ENCODE measurements at places on chromosomes 2 and 18.

GRCh38 chr2:164796999-164797398, 44.6 kb downstream of the COBLL1 start:
- DNase-seq = no peak

DNA sequence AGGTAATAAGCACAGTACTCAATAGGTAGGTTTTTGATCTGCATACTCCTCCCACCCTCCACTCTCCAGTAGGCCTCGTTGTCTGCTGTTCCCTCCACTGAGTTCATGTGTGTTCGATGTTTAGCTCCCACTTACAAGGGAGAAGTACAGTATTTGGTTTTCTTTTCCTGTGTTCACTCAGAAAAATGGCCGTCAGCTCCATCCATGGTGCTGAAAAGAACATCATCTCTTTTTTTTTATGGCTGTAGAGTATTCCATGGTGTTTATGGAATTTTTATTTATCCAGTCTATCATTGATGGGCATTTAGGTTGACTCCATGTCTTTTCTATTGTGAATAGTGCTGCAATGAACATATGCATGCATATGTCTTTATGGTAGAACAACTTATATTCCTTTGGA, 849.7 kb upstream of the NRXN1 start:
- DNase-seq = no peak

GRCh38 chr2:240786871-240787311, 33.1 kb downstream of the KIF1A start:
- no peak for DNase-seq

GRCh38 chr2:220674033-220674432, 898.1 kb downstream of the EPHA4 start:
- no peak for DNase-seq

Measured in stimulated activated CD4-positive, alpha-beta T cell treated with anti-CD3 and anti-CD28 coated beads, Interleukin-12 subunit alpha, Interleukin-12 subunit beta, amount 100 ng/mL, for 4 hours (primary cell).